ENCODE measurements at places on chromosomes 12 and 14.

GRCh38 chr12:57745485-57745881 lies 644 bp downstream of the TSPAN31 start:
- DNase-seq, result no peak

DNA sequence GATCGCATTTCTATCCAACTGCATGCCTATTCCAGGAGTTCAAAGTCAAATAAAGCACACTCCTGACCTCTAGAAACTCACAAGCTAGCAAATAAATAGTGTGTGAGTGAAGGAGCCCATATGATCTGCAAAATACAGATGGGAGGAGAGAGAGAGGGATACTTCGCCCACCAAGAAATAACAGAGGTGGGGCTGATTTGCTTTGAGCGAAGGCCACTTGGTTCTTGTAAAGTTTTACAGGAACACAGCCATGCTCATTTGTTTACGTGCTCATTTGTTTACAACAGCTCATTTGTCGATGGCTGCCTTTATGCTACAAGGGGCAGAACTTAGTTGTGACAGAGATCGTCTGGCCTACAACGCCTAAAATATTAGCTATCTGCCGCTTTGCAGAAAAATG lies 63.4 kb upstream of the GPATCH2L start:
- no peak for DNase-seq

DNA sequence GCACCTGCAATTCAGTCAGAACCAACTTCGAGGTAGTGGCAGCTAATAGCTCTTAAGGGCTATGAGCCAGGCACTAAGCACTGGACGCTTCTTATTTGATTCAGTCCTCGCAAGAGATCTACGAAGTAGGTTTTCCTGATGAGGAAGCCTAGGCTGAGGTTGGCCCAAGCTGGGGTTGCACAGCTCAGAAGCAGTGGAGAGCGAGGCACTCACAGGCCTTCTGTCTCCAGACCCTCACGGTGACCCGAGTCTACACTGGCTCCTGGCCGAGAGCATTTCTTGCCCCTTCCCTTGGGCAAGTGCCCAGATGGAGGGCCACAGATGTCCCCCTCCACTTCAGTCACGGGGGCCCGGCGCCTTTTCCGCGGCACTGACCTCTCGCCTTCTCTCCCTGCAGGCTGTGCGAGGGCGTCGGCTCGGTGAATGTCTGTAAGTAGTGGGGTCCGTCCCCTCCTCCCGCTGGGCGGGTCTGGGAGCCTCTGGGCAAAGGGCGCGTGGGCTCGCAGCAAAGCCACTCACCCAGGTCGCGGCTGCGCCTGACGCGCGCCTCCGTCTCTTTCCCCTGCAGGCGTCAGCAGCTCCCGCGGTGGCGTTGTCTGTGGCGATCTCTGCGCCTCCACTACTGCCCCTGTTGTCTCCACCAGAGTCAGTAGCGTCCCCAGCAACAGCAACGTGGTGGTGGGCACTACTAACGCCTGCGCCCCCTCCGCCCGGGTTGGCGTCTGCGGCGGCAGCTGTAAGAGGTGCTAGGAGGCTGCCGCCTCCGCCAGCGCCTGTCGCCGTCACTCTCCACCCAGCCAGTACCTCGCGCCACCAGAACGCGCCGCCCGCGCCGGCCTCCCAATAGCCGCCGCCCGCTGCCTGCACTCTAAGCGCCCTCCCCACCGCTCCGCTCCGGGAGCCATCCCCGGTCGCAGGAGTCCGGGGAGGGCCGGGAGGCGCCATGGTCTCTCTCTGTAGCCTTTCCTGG lies 13.1 kb downstream of the KRT83 start:
- no peak for DNase-seq

DNA sequence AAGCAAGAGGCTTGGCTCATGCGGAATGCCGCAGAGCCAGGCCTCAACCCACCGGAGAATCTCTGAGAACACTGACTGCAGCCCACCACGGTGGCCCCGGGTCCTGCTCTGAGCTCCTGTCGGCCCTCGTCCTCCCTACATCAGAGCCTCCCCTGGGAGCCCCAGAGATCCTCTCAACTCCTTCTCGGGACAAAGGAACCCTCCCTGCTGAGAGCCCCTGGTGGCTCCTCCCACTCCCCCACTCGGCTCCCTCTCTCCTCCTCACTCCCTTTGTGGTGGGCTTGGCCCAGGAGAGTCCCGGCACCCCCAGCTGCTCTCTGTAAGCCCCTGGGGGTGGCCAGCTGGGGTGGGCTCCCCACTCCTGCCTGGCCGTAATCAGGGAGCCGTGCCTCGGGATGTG lies 11.1 kb upstream of the INF2 start:
- no peak for DNase-seq

GRCh38 chr14:75805646-75806045 lies 144.6 kb downstream of the TTLL5 start:
- DNase-seq, result no peak

GRCh38 chr14:50117456-50117855 lies 1.1 kb upstream of the VCPKMT start:
- DNase-seq, result no peak

DNA sequence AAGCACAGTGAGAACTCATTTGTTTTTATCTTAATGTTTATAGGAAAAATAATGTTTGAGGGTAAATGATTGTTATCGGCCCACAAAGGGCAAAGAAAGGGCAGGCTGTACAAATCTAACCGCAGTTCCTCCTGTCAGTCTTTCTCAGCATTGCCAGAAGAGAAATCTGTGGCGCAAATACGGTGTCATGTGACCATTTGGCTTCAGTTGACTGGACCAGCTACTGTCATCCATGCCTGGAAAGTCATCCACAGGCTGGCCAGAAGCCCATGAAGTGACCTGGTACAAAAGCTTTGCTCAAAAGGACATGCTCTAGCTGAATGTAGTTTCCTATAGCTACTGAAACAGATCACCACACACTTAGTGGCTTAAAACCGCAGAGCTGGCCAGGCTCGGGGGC lies 43.6 kb downstream of the HCAR2 start:
- DNase-seq, result no peak

DNA sequence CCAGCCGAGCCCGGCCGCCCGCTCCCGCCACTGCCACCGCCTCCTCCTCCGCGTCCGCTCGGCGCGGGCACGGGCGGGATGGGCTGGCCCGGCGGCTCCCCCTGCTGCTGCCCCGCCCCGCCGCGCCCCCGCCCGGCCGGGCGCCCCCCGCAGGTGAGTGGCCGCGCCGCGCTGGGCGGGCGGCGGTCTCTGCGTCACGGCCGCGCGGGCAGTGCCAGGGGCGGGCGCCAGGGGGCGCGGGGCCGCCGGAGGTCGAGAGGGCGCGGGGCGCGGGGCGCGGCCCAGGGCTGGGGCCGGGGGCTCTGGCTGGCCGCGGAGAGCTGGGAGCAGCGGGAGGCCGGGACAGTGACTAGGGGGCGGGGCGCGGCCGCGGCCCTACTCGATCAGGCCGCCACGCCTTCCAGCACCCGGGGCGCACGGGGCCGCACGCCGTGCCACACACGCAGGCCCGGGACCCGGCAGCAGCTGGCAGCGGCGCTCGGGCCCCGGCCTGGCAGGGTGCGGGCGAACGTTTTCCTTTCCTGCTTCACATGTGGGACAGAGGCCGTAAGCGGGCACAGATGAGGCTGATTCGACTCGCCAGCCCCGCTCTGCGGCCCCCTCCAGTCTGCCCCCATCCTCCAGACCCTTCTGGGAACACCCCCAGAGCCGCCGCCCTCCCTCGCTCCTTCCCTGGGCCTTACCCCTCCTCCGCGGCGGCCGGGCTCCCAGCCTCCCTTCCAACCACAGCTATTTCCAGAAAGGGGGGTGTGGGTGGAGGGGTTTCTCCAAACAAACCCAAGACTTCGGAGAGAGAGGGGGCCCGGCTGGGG lies 2.4 kb upstream of the TNS2 start:
- DNase-seq, result peak; percentile 74

- no peak for DNase-seq
Observed at GRCh38 chr12:59972905-59973304, 377.1 kb downstream of the SLC16A7 start.

GRCh38 chr12:124464830-124465229 lies 102.6 kb downstream of the NCOR2 start:
- no peak for DNase-seq

- DNase-seq, result no peak
Observed at GRCh38 chr12:54419088-54419887, at the start of gene ITGA5. TSS of gene ITGA5 (minus strand) at chr12:54419266. CDS start at chr12:54419198, 68 bp downstream.

DNA sequence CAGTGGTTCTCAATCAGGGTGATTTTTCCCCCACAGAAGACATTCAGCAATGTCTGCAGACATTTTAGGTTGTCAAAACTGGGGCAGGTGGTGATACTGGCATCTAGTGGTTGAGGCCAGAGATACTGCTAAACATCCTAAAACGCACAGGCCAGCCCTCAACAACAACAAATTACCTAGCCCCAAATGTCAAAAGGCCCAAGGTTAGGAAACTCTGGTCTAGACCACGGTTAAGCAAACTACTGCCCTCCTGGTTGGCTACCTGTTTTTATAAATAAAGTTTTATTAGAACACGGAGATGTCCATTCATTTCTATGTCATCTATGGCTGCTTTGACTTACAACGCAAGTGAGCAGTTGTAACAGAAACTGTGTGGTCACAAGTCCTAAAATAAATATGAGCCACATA lies 186.7 kb downstream of the EFCAB11 start:
- peak; percentile 48 for DNase-seq

GRCh38 chr12:19757317-19757877 lies 318.1 kb downstream of the AEBP2 start:
- DNase-seq, result no peak

DNA sequence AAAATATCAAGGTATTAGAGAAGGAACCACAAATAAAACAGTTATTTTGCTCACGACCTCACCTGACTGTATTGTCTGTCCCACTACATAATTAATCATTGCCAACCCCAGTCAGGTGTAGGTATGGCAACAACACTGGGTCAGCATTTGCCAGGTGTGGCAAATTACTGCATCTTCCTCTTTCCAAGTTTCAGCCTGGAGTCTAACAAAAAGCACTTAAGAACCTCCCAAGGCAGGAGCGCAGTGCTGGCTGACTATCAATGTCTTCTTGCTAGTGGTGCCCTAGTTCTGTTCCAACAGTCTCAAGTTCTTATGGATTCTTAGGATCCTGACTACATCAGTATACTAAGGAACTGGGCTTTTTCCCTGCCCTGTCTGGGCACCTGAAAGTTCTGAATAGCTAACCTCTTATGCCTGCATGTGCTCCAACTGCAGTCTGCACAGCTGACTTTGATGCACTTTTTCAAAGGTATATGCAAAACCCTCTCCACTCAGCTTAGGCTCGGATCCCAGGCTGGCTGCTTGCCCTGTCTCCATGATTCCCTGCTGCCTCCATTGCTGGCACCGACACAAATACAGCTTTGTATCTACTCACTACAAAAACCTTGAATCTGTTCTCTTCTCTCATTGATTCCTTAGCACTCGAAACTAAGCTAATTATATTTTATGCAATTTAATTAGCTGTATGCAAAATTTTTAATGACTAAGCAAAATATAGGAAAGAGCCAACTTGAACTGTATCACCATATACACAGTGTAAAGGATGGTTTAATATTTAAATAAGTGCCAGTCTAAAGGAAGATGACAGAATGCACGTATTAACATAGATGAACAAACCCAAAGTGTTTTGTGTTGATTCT lies 113.3 kb downstream of the PRKD1 start:
- DNase-seq, result peak; percentile 10

GRCh38 chr14:81801921-81802320 lies 268.3 kb upstream of the SEL1L start:
- DNase-seq, result no peak

- no peak for DNase-seq
Observed at GRCh38 chr14:33165144-33165925, 226.7 kb downstream of the NPAS3 start.
